ENCODE measurements at places on chromosomes 3 and 15.

- H3K36me3 ChIP-seq, result peaks cover 34% of the 10 kb centered on the region
- H3K27ac ChIP-seq, result no peak overlapping the region
- H3K4me1 ChIP-seq, result no peaks in the 10 kb centered on the region
Measured at GRCh38 chr3:12593473-12593872, 36.6 kb downstream of the MKRN2 start.

GRCh38 chr3:167776066-167776685 lies 40.7 kb downstream of the SERPINI1 start:
- H3K36me3 ChIP-seq, result no peaks in the 10 kb centered on the region
- H3K27ac ChIP-seq, result no peak overlapping the region
- DNase-seq, result no peak
- H3K4me3 ChIP-seq, result no peak overlapping the region
- H3K27me3 ChIP-seq, result no peaks in the 10 kb centered on the region

GRCh38 chr15:31343831-31344230 lies 17.2 kb downstream of the KLF13 start:
- peaks cover 5% of the 10 kb centered on the region for H3K4me1 ChIP-seq
- no peaks in the 10 kb centered on the region for H3K27me3 ChIP-seq
- no peak overlapping the region for H3K27ac ChIP-seq
- H3K4me3 ChIP-seq, result no peak overlapping the region
- DNase-seq, result no peak
- H3K36me3 ChIP-seq, result no peaks in the 10 kb centered on the region

GRCh38 chr3:177190756-177191681 lies 6.3 kb downstream of the TBL1XR1 start:
- peaks cover 11% of the 10 kb centered on the region for H3K4me1 ChIP-seq
- H3K27me3 ChIP-seq, result no peaks in the 10 kb centered on the region
- H3K4me3 ChIP-seq, result no peak overlapping the region
- no peak for DNase-seq

GRCh38 chr3:35705904-35706303 lies 66.6 kb downstream of the ARPP21 start:
- H3K36me3 ChIP-seq, result no peaks in the 10 kb centered on the region
- no peaks in the 10 kb centered on the region for H3K27me3 ChIP-seq
- no peak overlapping the region for H3K4me3 ChIP-seq

DNA sequence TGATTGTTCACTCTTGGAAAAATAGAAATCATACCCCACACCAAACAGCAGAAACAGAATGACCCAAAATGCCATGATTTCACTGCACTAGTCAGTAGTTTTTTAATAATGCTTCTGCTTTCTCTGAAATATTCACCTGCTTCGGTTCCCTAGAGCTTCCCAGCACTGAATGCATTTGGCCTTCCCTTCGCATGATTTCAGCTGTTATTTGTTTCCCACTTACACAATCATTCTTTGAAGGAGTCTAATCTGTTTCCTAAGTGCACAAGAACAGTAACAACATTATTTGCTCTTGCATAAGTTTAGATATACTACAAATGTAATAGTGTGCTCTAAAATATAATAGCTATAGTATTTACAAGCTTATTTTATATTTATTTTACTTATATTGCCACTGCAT lies 178.7 kb downstream of the STAC start:
- no peak for DNase-seq
- no peaks in the 10 kb centered on the region for H3K36me3 ChIP-seq
- no peak overlapping the region for H3K27ac ChIP-seq
- no peaks in the 10 kb centered on the region for H3K4me1 ChIP-seq
- H3K27me3 ChIP-seq, result no peaks in the 10 kb centered on the region

- no peaks in the 10 kb centered on the region for H3K36me3 ChIP-seq
- no peak for DNase-seq
- no peak overlapping the region for H3K27ac ChIP-seq
- peak overlapping the region; percentile 53 for H3K4me3 ChIP-seq
- peaks cover 15% of the 10 kb centered on the region for H3K4me1 ChIP-seq
Measured at GRCh38 chr3:50364573-50365079, 5.3 kb upstream of the TMEM115 start.

DNA sequence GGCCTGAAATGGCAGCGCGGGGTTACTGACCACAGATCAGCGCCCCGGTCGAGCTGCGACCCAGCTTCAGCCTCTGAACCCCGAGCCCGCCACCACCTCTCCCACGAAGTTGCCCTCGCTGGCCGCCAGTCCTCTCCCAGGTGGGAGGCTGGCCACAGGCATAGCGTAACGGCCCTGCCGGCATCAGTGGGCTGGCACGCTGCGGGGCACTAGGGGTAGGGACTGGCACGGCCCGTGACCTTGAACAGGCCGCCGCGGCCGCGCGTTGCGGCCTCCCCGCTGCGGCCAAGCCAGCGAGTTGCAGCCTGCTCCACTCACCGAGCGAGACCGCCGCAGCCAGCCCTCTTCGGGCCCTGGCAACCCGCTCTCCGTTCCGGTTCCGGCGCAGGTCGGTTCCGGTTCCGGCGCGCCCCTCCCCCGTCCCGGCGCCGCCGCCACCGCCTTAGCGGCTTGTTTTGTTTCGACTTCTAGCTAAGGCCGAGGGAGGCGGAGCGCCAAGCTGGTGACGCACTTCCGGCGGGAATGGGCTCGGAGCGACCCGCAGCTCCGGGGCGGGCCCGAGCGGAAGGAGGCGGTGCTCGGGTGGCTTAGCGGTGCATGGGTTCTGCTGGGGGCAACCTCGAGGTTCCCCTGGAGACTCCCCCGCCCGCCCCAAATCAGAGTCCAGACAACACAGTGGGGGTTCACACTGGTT lies at the start of gene USP19:
Gene USP19, minus strand, starts transcription at position 386 of the 694 bp plus-strand sequence. CDS start 1,678 bp downstream, outside the sequence.
- peak within 1 kb of the TSS; percentile 78 for H3K27ac ChIP-seq
- peak within 1 kb of the TSS; percentile 83 for H3K4me3 ChIP-seq
- H3K4me1 ChIP-seq, result peaks cover 2% of the 10 kb centered on the region
- peak; percentile 96 for DNase-seq
- no peaks in the 10 kb centered on the region for H3K27me3 ChIP-seq
- H3K36me3 ChIP-seq, result peaks cover 15% of the 10 kb centered on the region

DNA sequence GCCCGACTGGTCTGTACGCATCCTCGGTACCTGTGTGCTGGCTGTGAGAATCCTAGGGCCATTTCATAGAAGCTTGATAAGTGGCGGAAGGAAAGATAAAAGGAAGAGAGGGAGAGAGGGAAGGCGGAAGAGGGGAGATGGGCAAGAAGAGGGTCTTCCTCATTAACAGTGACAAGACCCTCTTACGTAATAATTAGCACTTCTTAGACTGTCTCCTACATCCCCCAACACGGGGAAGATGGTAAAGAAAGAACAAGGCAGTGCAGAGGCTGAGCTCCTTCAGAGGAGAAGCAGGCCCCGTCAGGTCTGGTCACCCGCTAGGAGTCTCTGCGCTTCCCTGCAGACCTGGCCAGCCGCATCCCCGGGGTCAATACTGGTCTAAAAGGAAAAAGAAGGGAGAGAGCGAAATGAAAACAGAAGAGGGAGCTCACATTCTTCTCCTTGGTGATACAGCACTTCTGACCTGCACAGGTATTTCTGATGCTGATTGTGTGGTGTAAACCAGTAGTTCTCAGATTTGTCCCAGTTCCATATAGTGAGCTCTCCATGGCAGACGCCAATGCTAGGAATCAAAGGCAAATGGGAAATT lies 19.0 kb upstream of the FAM240A start:
- no peaks in the 10 kb centered on the region for H3K4me1 ChIP-seq
- no peaks in the 10 kb centered on the region for H3K36me3 ChIP-seq
- H3K27me3 ChIP-seq, result 0 out of 2 replicates have a peak, but pooled peaks cover 3% of the 10 kb centered on the region
- no peak overlapping the region for H3K4me3 ChIP-seq

DNA sequence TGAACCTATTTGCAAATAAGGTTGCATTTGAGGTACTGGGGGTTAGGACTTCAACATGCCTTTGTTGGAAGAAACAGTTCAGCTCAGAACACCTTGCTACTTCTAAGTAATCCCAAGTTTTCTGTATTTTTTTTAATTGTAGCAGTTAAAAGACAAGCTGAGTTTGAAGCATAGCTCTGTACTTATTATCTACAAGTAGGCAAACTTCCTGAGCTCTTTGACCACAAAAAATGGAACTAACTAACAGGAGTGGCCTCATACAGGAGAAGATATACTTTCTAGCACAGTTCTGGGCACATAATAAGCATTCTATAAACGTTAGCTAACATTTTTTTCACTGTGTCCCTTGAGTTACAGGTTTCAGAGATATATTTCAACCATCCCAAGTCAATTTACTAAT lies 159.2 kb downstream of the CHST2 start:
- DNase-seq, result no peak
- H3K27ac ChIP-seq, result no peak overlapping the region
- H3K36me3 ChIP-seq, result no peaks in the 10 kb centered on the region
- no peak overlapping the region for H3K4me3 ChIP-seq
- H3K27me3 ChIP-seq, result no peaks in the 10 kb centered on the region
